Astrocyte of the spinal cord (primary cell): ENCODE measurements at places on chromosomes 6 and 20.

- DNase-seq: no peak
Measured at GRCh38 chr6:45983062-45983461, 32.6 kb downstream of the CLIC5 start.

DNA sequence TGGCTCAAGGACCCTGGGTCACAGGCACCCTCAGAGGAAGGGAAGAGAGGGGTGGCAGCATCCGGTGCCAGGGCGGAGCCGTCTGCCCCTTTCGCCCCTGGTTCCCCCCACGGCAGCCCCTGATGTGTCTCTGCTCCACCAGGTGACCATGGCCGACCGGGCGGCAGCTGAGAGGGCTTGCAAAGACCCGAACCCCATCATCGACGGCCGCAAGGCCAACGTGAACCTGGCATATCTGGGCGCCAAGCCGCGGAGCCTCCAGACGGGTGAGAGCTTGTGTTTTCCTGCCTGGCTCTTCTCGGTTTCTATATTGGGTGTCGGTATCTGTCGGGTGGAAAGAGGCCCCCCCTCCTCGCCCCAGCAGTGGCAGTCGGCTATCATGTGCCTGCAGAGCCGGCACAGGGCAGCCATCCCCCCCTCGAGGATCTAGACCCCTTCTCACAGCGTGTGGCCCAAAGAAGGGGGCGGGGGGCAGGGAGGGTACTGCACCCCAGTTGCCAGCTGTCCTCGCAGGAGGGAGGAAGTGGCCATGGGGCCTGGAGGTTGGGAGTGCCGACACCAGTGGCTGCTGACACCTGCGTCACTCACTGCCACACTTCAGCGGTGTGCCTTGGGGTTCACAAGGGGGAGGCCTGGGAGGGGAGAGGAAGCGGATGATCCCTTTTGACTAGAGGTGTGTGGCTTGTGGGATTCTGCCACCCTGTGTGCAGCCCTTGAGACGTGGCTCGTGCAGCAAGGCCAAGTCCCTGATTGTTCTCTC, 1.5 kb downstream of the RBM38 start:
- no peak for DNase-seq

DNA sequence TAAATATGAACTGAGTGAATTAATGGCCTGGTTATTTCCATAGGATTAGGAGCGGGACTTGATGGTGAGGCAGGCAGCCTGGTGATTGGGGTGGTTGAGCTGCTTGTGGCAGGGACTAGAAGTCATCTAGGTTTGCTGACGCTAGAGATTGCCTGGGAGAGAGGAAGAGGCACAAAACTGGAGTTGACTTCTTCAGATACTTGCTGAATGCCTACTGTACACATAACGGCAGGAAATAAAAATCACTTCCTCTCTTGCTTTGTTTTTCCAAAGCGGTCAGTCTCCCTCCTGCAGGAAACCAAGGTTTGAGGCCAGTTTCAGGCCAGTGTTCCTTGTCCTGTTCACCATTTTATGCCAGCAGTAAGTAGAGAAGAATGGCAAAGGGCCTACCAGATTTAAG, 36.7 kb upstream of the MYLIP start:
- no peak for DNase-seq

- no peak for DNase-seq
Measured at GRCh38 chr6:22657352-22657980, 88.1 kb downstream of the HDGFL1 start.

- no peak for DNase-seq
Measured at GRCh38 chr6:37724530-37725220, 27.0 kb upstream of the MDGA1 start.

DNA sequence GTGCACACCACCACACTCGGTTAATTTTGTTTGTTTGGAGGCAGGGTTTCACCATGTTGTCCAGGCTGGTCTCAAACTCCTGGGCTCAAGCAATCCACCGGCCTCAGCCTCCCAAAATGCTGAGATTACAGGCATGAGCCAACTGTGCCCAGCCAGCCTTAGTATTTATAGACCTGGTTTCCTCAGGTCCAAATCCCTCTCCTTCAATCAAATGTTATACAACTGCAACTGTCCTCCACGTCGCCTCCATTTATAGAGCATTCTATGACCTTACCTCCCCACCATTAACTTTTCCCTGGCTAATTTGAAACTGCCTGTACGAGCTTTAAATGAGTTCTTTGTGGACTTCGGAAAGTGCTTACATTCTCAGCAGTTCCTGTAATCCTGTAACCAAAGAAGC, 39.3 kb upstream of the IPCEF1 start:
- no peak for DNase-seq

DNA sequence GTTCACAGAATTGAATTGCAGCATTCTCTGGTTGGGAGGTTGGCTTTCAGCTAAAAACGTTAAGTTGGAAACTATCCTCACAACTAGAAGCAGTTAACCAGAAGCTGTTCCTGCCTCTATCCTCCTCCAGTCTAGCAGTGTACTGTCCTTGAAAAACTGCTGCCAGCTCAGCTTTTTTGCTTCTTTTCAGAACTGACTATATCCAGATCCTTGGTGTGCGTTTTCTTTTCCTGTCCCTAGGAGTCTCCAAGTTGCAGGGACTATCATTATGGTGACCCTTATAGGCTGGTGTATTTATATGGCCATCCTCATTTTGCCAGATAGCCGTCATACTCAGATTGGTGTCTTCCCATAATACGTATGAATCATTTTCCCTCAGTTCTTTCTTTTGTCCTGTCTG, 5.5 kb downstream of the ITCH start:
- no peak for DNase-seq

DNA sequence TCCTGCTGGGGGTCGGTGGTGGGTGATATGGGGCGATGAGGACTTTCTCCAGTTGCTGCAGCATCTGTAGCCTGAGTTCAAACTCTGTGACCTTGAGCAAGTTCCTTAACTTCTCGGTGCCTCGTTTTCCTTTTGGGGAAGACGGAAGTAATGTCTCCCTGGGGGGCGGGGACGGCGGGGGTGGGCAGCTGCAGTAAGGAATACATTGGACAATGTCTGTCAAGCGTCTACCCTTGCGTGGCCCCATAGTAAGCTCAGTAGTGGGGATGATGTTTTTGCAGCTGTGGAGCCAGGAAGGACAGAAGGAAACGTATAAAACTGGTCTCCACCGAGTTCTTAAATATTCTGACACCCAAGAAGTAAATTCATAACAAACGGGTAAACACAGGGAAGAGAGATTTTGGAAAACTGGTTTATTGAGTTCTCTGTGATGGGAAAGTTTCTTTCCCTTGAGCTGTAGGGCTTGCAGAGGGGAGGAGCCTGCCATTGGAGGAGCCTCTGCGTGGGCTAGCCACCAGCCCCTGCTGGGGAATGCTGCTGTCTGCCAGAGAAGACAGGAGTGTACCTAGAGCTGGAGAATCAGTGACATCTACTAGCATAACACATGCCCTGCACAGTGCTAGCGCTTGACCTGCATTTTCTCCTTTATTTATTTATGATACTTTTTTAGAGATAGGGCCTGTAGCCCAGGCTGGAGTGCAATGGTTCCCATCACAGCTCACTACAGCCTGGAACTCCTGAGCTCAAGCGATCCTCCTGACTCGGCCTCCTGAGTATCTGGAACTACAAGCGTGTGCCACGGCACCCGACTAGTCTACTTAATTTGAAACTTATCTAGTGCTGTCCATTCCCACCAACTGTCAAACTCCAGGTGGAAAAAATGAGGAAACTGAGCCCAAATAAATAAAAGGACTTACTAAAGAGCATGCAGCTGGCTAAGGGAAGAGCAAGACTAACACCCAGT, 1.2 kb upstream of the ACSS1 start:
- peak; percentile 30 for DNase-seq

- no peak for DNase-seq
Measured at GRCh38 chr20:46408281-46408731, 1.9 kb upstream of the ELMO2 start.

DNA sequence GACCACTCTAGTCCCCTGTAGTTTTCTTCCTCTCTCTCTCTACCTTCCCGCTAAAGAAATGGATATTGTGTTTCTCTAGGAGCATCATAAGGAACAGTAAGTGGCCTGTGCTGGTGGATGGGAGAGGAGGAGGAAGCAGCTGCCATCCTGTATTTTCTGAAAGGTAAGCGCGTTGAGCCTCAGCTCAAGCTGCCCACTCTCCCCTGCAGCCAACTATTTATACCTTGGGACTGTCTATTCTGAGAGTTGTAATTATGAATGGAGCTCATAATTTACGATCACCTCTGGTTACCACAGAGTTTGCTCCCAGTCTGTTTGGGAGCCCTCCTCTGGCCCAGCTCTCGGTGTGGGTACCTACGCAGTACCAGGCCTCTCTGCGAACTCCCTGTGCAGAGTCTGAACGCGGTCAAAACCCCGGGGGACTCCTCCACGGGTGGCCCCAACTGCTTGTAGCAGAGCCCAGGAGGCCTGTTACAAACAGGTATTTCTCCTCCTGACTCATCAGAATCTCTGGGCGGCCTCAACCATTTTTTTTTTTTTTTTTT, 285.4 kb downstream of the SMOC2 start:
- no peak for DNase-seq

DNA sequence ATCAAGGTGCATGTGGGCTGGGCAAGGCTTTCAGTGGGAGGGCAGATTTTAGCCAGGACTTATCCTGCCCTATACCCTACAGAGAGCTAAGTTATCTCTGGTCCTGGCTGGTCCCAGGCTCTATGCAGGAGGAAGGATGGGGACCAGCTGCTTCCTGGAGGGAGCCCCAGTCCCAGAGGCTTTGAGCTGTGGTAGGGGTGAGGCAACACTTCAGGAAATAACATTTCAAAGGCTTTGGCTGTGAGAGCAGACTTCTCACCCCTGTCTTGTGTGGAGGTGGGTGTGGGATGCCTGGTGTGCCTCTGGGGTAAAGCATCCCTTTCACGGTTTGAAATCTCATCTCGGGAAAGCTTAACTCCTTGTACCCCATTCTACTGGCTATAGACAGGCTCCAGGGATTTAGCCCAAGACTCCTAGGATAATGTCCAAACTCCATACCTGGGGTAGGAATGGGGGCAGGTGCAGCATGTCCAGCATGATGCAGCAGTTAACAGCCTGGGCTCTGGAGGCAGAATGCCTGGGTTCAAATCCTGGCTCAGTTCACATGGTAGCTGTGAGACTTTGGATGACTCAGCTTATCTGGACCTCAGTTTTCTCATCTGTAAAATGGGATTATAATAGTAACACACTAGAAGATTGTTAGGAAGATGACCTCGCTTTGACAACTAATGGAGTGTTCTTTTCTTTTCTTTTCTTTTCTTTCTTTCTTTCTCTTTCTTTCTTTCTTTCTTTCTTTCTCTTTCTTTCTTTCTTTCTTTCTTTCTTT, 27.5 kb upstream of the SIRPA start:
- DNase-seq: no peak

- DNase-seq: peak; percentile 54
Measured at GRCh38 chr6:42745083-42745639, 742 bp downstream of the TBCC start.

GRCh38 chr20:11229772-11230171, 556.0 kb upstream of the JAG1 start:
- DNase-seq: peak; percentile 93

DNA sequence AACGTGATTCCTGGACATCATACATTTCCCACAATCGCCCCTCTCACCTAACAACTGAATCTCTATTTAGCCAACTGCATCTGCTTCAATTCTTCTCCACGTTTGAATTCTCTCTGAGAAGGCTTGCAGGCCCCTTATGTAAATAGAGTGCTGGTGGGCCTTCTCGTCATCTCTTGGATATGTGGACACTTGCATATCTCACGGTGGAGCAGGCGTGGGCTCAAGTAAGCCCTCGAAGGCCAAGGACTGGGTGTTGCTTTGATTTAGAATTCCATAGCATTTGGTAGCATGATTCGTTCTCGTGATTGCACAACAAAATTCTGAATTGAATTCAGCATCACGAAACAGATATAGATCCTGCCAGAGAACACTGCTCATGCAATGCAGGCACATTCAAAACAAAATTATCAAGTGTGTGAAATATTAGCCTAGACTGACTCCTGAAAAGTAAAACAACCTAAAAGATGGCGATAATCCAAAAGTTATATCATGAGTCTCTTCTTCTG, 613.6 kb downstream of the TFAP2A start:
- DNase-seq: no peak

- no peak for DNase-seq
Measured at GRCh38 chr6:157732007-157732406, 91.0 kb upstream of the SNX9 start.

GRCh38 chr6:52489881-52490280, 69.7 kb downstream of the EFHC1 start:
- DNase-seq: no peak

- peak; percentile 20 for DNase-seq
Measured at GRCh38 chr20:58523072-58523970, 8.1 kb upstream of the APCDD1L start.

DNA sequence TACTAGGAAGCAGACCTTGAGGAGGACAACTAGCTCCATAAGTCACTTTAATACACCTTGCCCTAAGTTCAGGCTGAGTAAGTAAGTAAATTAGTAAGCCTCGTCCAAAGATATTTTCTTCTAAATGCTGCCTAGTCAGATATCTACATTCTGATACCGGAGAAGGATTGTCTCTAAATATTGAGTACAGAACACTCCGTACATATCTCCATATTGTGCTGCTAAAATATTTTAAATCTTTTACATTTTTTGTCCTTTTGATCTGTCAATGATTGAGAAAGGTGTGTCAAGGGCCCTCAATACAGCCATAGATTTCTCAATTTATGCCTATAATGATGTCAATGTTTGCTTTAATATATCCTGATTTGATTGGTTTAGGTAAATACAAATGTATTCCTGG, 3.2 kb downstream of the WFDC8 start:
- no peak for DNase-seq

- no peak for DNase-seq
Measured at GRCh38 chr6:161021998-161022743, 30.6 kb downstream of the MAP3K4 start.

- DNase-seq: no peak
Measured at GRCh38 chr6:40630051-40630450, 42.9 kb upstream of the LRFN2 start.

- no peak for DNase-seq
Measured at GRCh38 chr6:21265034-21265729, 328.4 kb upstream of the SOX4 start.

DNA sequence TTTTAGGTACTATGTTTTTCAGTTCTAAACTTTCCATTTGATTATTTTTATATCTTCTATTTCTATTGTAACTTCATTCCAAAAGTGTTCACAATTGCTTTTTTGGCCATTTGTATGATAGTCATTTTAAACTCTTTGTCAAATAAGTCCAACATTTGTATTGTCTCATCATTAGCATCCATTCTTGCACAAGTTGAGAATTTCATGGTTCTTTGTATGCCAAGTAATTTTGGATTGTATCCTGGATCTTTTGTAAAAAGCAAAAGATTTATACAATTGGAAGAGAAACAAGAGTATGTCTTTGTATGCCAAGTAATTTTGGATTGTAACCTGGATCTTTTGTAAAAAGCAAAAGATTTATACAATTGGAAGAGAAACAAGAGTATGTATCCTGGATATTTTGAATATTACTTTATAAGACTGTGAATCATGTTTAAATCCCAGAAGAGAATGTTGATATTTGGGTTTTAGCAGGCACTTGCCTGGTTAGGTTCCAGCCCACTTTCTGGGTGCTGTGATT, 36.9 kb upstream of the NT5E start:
- no peak for DNase-seq

GRCh38 chr20:46559685-46560440, 9.4 kb upstream of the OCSTAMP start:
- DNase-seq: no peak
